Stimulated activated CD8-positive, alpha-beta memory T cell treated with anti-CD3 and anti-CD28 coated beads, Interleukin-12 subunit alpha, Interleukin-12 subunit beta, amount 100 ng/mL, for 1 hour (primary cell): ENCODE measurements at places on chromosomes 5 and 9.

DNA sequence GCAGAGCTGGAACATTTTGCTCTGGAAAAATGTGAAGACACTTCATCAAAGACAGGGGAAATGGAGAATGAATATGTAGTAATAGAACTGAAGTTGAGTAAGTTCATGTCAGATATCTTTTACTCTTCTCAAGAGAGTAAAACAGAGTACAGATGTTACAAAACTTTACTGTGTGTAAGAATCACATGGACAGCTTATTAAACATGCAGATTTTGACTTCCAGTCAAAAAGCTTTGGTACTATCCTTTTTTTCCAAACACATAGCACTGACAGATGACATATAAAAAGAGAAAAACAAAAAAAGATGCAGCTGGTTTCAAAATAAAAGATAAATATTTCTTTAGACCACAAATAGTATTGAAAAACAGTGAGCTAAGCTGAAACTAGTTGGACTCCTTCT lies 115.4 kb downstream of the FBN2 start:
- DNase-seq: no peak

DNA sequence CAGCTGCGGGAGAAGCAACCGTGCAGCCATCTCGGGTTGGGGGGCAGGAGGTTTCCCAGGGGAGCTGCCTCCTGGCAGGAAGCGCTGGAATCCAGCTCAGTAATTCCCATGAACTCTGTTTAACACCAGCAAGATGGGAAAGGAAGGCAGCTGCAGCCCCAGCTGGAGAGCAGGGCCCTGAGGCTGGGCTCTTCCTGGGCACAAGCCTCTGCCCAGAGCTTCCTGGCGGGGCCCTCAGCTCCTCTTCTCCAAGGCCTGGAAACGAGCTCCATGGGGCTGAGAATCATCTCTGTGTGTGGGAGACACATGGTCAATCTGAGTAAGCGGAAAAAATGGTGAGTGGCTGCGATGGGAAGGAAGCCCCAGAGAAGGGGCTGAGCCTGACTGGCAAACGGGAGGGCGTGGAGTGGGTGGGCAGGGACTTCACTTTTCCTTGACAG lies 6.3 kb downstream of the MRPL36 start:
- DNase-seq: no peak

DNA sequence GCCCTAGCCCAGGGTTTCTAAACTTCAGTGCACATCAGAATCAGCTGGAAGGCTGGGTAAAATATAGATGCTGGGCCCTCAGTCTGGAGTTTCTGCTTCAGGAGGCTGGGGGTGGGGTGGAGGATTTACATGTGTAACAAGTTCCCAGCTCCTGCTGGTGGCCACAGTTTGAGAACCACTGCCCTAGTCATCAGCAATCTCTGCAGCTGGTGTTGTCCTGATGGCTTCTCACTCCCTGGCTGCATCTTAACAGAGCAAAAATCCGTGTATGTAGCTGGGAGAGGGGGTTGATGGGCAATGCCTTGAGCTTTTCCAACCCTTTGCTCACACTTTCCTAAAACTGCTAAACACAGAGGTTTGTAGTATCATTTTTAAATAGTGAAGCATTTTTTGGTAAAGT lies 186.0 kb upstream of the KLF9 start:
- DNase-seq: no peak

DNA sequence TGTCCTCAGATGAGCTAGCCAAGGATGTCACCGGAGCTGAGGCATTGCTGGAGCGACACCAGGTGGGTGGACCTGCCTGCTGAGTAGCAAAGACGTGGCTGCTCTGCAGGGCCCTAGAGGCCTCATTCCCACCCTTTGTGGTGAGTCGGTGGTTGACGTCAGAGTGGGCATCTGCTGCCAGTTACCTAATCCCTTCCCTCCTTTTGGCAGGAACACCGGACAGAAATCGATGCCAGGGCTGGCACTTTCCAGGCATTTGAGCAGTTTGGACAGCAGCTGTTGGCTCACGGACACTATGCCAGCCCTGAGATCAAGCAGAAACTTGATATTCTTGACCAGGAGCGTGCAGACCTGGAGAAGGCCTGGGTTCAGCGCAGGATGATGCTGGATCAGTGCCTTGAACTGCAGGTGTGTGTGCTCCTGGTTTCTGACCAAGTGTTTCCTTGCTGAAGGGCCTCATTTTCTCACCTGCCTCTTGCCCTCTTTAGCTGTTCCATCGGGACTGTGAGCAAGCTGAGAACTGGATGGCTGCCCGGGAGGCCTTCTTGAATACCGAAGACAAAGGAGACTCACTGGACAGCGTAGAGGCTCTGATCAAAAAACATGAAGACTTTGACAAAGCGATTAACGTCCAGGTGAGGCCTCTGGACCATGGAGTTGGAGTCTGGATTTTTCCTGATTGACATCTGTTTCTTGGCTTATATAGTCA lies 48.9 kb downstream of the DYNC2I2 start:
- DNase-seq: no peak

DNA sequence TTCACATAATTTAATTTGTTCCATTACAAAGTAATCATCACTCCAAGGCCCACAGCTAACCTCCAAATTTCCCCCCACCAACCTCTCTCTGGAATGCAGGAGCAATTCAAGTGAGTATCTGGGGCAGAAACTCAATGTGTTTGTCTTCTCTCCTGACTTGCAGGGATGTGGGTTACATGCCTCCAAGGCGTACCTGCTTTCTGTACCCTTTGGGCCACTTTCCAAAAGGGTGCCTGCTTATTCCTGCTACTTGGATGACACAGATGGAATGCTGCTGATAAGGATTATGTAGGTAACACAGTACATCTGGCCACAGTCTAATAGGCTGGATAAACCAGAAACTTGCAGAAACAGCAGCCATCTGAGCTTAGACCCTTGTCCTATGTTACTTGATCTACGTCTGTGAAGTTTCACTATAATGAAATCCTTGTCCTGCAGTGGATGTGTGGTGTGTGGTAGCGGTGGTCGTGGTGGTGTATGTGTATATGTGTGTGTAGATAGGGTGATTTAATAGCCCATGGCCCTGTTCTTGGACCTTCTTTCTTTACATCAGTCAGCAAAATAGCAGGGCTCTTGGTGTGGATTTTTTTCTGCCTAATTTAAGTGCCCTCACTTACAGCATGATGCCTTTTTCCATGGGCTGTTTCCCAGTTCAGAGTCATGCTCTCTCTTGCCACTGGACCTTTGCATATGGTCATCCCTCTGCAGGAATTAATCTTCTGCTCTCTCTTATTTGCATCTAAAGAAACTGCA lies 175.9 kb downstream of the ZDHHC21 start:
- no peak for DNase-seq

- no peak for DNase-seq
Measured at GRCh38 chr5:78530342-78531096, 118.1 kb downstream of the LHFPL2 start.

DNA sequence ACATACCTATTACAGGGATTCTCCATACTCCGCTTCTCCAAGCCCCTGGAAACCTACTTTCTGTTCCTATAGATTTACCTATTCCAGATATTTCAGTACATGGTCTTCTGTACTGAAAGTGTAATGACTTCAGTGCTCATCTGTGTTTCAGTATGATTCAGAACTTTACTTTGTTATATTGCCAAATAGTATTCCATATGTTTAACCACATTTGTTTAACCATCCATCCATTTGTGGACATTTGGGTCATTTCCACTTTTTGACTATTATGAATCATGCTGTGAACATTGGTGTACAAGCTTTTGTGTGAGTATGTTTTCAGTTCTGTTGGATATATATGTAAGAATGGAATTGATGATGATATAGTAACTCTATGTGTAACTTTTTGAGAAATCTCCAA lies 188.9 kb downstream of the PDZD2 start:
- no peak for DNase-seq

- no peak for DNase-seq
Measured at GRCh38 chr9:3343671-3344070, 182.1 kb downstream of the RFX3 start.

DNA sequence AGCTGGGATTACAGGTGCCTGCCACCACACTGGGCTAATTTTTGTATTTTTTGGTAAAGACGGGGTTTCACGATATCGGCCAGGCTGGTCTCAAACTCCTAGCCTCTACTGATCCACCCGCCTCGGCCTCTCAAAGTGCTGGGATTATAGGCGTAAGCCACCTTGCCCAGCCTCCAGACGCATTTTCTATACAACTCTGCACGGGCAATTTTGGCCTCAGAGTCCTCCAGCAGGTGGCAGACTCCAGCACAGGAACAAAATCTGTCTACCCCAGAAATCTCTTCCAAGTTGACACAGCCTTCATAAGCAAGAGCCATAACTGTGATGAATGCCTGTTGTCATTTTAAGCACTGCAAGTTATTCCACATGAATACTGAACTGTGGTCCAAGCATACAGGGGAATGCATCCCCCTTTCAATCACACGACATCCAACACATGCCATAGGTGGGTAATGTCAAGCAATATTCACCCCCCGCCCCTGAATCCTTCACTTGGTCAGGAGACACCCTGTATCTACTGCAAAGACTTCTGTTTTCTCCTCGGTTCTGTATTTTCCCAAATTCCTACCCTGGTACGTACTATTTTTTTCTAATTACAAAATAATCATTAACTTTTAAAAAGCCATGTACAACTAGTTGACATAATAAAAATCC lies 50.8 kb downstream of the ALDH7A1 start:
- DNase-seq: no peak

GRCh38 chr5:146410272-146410671 lies 36.9 kb upstream of the TCERG1 start:
- DNase-seq: no peak

DNA sequence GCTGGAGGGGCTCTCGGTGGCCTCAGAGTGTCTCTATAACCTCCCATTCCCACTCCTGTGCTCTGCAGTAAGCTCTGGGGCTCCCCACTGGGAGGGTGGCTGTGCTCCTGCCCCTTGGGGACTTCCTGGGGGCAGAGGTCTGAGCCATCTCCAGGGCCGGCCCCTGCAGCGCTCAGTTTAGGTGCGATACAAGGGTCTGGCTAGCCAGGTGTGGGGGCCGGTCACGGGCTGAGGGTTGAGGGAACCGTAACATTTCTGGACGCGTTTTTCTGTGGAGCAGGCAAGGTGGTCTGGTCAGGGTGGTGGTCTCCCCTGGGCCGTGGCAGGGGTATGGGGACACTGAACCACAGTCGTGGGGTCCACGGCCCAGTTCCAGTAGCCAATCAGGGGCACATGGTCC lies 38.0 kb upstream of the SLC6A19 start:
- DNase-seq: no peak

- no peak for DNase-seq
Measured at GRCh38 chr9:132163457-132163875, 1.6 kb downstream of the NTNG2 start.

DNA sequence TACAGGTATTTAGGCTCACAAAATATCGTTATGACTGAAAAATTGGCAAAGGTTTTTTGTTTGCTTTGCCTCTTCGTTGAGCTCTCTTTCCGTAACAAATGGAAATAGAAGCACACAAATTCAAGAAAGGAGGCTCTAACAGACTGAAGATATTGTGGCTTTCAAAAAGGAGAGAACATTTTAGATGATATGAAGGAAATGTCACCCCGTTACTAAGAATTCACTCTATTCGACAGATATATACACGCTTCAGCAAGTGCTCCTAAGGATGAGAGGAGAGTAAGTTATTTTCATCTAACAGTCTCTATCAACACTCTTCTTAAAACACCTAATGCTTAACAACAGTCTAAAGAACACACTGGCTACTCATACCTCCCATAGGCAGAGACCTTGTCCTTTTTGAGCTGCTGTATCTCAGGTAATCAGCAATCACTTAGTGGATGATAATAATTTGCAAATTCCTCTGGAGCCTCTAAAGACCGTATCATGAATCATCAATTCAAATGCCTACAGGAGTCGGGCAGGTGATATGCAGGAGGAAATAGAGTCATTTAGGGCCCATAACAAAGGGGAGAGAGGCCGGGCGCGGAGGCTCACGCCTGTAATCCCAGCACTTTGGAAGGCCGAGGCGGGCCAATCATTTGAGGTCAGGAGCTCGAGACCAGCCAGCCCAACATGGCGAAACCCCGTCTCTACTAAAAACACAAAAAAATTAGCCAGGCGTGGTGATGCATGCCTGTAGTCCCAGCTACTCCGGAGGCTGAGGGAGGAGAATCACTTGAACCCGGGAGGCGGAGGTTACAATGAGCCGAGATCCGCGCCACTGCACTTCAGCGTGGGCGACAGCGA lies 1.4 kb upstream of the HSDL2 start:
- no peak for DNase-seq

- DNase-seq: no peak
Measured at GRCh38 chr5:76986825-76987526, 34.1 kb downstream of the CRHBP start.

DNA sequence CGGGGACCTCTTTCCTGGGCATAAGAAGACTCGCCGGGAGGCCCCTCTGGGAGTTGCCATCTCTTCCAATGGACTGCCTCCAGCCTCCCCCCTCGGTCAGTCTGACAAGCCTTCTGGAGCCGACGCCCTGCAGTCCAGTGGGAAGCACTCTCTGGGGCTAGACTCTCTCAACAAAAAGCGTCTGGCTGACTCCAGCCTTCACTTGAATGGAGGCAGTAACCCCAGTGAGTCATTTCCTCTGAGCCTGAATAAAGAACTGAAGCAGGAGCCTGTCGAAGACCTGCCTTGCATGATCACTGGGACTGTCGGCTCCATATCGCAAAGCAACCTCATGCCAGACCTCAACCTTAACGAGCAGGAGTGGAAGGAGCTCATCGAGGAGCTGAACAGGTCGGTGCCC lies 28.4 kb upstream of the LTC4S start:
- DNase-seq: no peak

DNA sequence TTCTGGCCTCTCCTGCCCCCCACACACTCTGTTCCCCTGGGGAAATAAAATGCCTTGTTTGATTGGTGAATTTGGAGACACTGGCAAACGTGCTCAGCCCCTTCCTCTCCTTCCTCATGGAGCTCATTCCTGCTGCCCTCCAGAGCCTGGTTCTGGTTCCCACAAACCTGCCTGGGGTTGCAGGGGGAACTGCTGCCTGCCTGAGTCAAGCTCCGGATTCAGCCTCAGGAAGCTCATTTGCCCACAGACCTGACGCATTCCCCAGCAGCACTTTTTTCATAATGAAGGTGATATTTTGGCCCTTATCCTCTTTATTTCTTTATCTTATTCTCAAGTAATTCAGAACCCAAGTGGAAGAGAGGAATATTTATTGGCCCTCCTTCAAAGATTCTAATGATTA lies 140.5 kb downstream of the TTLL11 start:
- no peak for DNase-seq

DNA sequence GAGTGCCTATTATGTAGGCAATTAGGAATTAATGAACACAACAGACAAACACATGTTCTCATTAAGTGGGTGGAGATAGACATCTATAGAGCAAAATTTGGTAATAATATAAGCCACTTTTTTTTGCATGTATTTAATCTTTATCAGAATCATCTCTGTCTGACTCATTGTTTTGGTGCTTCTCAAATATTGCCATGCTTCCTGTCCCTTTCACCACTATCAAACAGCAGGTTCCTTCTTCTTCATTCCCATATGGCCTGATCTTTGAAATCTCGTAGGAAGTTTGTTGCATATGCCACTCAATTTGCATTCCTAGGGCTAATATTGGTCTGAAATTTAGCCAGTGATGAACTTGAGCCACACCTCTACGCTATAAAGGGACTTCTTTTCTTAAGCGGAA lies 128.9 kb upstream of the SPEF2 start:
- no peak for DNase-seq
